ENCODE measurements at places on chromosomes 7 and 10.

GRCh38 chr7:91067242-91067641 lies 197.0 kb upstream of the FZD1 start:
- DNase-seq, result no peak

GRCh38 chr10:72455889-72456595 lies 101.3 kb upstream of the DNAJB12 start:
- DNase-seq, result no peak

DNA sequence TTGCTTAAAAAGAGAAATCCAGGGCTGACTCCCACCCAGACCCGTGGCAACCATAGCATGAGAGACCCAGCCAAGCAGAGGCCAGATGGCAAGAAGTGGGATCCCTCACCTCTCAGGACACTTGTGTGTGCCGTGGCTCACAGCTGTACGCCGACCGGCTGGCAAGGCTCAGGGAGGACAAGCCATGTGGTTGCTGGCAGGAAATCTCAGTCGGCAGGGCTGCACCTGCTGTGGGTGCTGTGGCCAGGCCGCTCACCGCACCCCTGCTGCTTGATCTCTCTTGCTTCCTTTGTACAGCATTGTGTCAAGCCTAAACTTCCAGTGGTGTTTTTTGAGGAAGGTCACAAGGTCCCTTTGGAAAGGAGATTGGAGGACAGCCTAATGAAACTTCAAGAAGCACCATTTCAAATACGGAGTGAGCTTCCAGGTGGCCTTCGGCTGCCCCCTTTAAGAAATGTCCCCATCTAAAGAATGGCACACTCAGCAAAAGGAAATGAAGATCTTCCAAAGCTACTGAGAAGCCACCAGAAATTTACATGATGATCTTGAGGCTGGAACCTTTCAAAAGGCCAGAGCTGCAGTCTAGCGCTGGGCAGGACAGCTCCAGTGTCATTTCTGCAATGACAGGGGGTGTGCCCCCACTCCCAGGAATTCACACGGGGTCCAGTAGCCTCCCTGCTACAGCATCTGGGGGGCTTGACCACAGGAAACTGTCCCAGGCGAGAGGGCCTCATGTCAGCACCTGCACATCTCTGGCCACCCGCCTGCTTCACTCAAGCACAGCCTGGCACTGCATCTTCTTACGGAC lies 409.0 kb upstream of the MGMT start:
- no peak for DNase-seq

- no peak for DNase-seq
These were observed 15.9 kb upstream of the TMEM72 start for GRCh38 chr10:44895280-44895679.

- no peak for DNase-seq
These were observed 757.1 kb downstream of the SORCS3 start for GRCh38 chr10:105398202-105398601.

- DNase-seq, result no peak
These were observed 32.1 kb upstream of the PFKFB3 start for GRCh38 chr10:6170638-6171037.

DNA sequence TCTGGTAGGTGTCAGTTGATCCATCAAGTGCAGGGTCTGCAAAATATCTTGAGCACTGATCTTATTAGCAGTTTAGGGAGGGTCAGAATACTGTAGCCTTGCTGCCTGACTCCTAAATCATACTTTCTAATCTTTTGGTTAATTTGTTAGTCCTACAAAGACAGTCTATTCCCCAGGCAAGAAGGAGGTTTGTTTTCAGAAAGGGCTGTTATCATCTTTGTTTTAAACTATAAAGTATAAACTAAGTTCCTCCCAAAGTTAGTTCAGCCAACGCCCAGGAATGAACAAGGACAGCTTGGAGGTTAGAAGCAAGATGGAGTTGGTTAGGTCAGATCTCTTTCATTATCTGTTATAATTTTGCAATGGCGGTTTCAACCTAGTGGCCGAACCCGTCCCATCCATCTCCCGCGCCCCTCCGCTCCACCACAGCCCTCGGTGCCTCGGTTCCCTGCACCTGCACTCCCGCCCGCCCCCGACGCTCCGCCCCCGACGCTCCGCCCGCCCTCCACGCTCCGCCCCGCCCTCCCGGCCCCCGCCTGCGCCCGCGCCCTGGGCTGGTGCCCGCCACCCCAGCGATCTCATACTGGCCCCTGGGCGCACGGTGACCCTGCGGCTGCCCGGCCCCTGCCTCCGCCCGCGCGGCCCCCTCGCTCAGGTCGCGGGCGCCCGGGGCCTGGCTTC lies at the start of gene ADCK2:
TSS of gene ADCK2 (plus strand) at position 564 of the 681 bp plus-strand sequence. CDS start 386 bp downstream, outside the sequence.
- DNase-seq, result no peak

DNA sequence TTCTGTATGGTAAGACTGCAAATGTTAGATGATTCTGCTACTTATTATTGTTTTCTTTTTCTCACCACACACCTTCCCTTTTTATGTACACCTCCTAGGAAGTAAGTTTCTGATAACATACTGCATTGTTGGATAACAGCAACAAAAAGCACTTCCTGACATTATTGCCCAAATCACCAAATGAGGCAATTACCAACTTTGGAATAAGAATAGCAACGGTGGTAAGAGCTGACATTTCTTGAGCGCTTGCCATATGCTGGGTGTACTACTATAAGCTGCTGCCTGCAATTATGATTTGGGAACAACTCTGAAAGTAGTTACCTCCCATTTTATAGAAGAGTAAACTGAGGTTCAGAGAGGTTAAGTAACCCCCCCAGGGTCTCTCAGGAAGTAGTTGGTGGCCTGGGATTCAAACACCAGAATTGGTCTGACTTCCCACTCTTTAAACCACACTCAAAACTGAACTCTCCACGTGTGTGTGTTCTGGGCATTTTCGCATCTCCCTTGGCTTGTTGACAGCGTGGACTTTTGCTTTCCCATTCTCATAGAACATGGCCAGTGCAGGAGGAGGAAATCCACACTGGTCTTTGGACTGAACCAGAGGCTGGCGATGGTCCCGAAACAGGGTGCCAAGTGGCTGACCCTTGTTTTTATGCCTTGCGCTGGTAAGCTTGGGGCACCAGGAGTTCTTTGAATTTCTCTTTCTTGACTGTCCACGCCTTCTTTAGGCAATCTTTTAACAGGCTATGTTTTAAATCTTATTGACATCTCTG lies 71.4 kb downstream of the TCF7L2 start:
- DNase-seq, result no peak

DNA sequence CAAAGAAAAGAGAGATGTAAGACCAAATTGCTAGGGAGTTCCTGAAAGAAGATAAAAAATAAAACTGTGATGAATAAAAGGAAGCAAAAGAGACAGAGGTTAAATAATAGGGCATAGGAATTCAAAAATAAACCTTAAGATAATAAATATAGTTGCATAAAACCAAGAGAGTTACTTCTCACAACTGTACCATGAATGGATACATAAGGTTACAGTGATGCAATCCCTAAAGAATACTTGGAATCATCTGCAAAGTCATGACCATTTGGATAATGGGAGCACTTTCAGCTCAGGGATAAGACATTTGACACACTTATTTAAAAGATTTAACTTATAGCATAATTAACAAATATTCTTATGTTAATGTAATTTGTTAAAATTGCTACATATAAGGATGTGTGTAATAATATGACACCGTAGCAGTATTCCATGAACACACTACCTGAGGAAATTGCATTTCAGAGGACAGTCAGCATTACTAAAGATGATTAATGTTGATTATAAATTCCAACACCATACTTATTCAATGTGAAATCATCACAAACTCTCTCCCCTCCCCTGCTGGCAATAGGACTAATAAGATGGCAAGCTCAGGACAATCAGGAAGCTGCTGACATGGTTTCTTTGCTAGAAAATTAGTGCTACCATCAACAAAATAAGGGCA lies 202.1 kb upstream of the AKR1E2 start:
- DNase-seq, result no peak

DNA sequence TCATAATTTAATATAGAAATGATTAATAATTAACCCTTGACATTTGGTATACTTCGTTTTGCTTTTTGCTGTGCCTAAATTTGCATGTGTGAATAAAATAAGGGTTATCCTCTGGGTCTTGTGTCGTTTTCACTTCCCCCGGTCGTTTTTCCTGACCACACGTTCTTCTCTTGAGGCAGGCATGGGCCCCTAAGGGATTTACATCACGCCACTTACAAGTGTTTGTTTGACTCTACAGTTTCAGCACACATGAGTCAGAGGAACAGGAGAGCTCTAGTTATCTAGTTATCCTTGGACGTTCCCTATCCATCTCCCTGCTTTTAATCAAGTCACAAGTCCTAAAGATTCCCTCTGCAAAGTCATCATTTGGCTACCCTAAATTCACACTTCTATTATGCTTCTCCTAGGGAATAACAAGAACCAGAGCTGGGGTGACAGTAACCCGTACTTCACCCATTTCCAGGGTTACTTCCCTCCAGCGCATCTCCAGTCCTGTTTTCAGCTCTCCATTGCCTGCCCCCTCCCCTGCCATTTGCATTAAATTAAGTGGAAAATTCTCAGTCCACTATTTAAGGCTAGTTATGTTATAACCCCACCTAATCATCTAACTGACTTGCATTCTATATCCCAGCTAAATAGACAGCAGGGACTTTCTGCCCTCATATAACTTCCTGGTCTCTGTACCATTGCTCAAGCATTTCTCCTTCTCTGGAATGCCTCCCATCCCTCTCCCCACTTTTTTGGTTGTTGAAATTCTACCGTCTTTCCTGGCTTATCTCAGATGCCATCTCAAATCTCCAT lies 206.9 kb downstream of the PTEN start:
- DNase-seq, result no peak

GRCh38 chr10:87068281-87068680 lies 26.4 kb downstream of the GLUD1 start:
- DNase-seq, result no peak

DNA sequence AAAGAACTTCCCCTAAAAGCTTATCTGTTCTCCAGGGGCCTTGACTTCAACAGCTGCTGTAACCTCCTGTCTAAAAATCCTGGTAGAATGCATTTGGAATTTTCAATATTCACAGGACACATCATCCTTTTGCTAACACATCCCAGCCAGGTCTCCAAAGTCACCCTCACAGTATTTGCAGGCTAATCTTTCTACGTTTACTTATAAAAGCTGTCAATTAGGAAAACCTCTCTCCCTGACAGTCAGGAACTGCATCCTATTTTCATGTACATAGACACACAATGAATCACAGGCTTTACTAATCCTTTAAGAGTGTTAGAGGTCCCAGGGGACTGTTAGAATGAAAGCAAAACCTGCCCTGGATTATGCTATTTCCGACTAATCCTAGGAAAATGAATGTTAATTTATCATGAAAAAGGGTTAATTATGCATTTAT lies 102.2 kb downstream of the GFRA1 start:
- DNase-seq, result no peak

- DNase-seq, result no peak
These were observed 205.5 kb upstream of the KLF14 start for GRCh38 chr7:130939321-130940095.

GRCh38 chr10:62243647-62243997 lies 25.0 kb downstream of the RTKN2 start:
- no peak for DNase-seq

All from stimulated activated CD4-positive, alpha-beta T cell treated with anti-CD3 and anti-CD28 coated beads, Interleukin-2, amount 100 ng/mL, for 24 hours (primary cell).